Ovary (tissue), 10 donors: ENCODE measurements at places on chromosomes 16 and 17. TPM values are rescaled to one million over a fixed set of nuclear protein-coding genes. Genes with fewer than 3 reads are reported as not detected.

DNA sequence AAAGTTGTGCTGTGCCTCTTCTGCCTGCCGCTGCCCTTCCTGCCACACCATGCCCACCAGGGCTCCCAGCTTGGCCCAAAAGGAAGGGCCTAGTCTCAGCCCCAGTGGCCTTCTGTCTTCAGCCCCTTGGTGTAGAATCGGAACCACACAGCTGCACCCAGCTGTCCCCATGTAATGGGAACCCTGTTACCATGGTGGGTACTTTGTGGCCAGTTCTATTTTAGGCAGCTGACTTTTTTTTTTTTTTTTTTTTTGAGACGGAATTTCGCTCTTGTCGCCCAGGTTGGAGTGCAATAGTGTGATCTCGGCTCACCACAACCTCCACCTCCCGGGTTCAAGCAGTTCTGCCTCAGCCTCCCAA, 163.3 kb upstream of the GSE1 start:
- no peaks in the 10 kb centered on the region for H3K27me3 ChIP-seq
- no peak overlapping the region for H3K4me3 ChIP-seq
- DNase-seq = no peak
- H3K27ac ChIP-seq = no peak overlapping the region
- H3K36me3 ChIP-seq = no peaks in the 10 kb centered on the region

- H3K27ac ChIP-seq = peak overlapping the region; percentile 32
- H3K4me3 ChIP-seq = no peak overlapping the region
- peaks cover 43% of the 10 kb centered on the region for H3K4me1 ChIP-seq
- peak; percentile 58 for DNase-seq
- H3K27me3 ChIP-seq = no peaks in the 10 kb centered on the region
Measured at GRCh38 chr16:4319454-4320421, 3.9 kb downstream of the GLIS2 start.

DNA sequence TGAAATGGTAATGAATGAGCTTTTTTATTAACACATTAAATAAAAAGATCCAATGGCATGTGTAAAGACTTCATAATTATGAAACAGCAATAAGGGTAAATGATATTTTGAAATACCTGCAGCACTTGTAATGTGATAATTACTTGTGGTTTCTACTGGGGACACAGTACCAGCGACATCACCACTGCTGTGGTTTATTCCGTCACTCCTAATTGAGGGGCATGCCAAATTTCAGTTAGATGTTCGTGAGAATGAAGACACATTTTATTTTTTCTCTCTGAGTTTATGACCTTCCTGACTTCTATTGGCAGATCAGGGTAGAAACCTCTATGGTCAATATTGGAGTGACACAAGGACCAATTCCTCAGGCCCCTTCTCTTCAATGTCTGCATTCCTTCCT, 131.9 kb upstream of the XYLT1 start:
- no peaks in the 10 kb centered on the region for H3K4me1 ChIP-seq
- no peak for DNase-seq
- no peak overlapping the region for H3K27ac ChIP-seq
- no peaks in the 10 kb centered on the region for H3K27me3 ChIP-seq

MEIOC gene
- not detected for total RNA-seq

ALDH3A2 gene
- total RNA-seq = 109 TPM

PRSS22 gene
- total RNA-seq = not detected

SMYD4 gene
- total RNA-seq = 17.5 TPM

DNA sequence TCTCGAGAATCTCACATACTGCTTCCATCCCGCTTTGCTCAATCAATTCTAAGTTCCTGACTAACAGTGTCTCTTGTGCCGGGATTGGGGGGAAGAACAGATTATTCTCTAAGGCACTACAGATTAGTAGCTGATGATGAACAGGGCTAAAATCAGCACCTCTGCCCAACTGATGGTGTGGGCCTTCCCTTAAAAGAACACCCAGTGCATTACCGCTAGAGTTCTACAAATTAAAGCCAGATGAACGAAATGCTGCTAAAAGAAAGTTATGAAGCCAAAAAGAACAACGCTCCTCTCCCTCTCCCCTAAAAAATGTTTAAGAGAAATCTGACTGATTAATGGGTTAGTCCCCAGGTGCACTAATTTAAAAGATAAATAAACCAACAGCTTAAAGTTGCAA, 4.4 kb downstream of the CDC27 start:
- no peak overlapping the region for H3K4me3 ChIP-seq
- H3K27me3 ChIP-seq = no peaks in the 10 kb centered on the region
- no peak overlapping the region for H3K27ac ChIP-seq
- DNase-seq = no peak
- peaks cover 3% of the 10 kb centered on the region for H3K4me1 ChIP-seq
- H3K36me3 ChIP-seq = no peaks in the 10 kb centered on the region

TEN1 gene
- 12.0 TPM for total RNA-seq

FAM234A gene
- 59.9 TPM for total RNA-seq

IQCK gene
- 22.5 TPM for total RNA-seq

ANKFN1 gene
- 0.25 TPM for total RNA-seq
